ENCODE measurements at places on chromosomes 5 and 9. TPM values are rescaled to one million over a fixed set of nuclear protein-coding genes. Genes with fewer than 3 reads are reported as not detected.

The ORM2 gene
- not detected for total RNA-seq

The EQTN gene
- not detected for total RNA-seq

The C6 gene
- total RNA-seq, result 1.2 TPM

The CCL27 gene
- total RNA-seq, result not detected

- DNase-seq, result no peak
These were observed 104.8 kb upstream of the SPOCK1 start for GRCh38 chr5:137603891-137604290.

GRCh38 chr5:171801-172331, 19.4 kb upstream of the LRRC14B start:
- DNase-seq, result no peak

DNA sequence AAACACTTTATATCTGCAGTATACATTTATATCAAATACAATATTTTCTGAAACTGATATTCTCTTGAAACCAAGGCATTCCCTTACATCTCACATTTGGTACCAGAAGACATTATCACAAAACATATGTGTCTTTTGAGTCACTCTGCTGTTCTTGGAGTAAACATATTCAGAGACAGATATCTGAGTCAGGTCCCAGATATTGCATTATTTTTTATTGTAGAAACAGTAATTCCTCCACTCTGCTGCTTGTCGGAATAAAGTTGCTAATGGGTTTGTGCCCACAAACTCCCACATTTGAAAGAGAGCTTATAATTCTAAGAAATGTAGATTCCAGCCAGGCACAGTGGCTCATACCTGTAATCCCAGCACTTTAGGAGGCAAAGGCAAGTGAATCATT, 261.1 kb upstream of the DAPK1 start:
- no peak for DNase-seq

DNA sequence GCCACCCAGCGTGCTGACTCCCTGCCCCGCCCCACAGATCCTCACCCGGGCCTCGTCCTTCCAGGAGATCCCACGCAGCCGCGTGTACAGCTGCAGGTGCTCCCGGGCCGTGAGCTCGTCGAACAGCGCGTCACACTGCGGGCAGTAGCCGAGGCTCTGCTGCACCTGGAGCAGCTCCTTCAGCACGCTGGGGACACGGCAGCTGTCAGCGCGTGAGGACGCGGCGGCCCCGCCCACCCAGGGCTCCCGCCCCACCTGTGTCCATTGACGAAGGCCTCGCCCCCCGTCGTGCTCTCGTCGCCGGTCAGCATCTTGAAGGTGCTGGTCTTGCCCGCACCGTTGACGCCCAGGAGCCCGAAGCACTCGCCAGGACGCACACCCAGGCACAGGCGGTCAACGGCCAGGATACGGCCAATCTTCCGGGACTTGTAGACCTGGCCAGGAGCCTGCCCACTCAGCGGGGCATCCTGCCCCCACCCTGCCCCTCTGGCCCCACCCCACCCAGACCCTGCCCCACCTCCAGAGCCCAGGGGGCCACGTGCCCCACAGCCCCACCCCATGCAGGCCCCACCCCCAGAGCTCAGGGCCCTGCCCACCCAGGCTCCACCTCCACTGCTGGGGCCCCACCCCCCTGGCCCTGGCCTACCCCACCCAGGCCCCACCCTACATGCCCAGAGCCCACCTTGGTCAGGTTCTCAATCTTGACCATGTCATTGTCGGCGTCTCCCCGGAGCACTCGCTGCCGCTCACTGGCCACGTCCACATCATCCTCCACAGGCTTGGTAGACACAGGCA, 13.8 kb upstream of the CLIC3 start:
- DNase-seq, result no peak

GRCh38 chr9:100294341-100294740, 58.4 kb downstream of the TEX10 start:
- DNase-seq, result no peak

DNA sequence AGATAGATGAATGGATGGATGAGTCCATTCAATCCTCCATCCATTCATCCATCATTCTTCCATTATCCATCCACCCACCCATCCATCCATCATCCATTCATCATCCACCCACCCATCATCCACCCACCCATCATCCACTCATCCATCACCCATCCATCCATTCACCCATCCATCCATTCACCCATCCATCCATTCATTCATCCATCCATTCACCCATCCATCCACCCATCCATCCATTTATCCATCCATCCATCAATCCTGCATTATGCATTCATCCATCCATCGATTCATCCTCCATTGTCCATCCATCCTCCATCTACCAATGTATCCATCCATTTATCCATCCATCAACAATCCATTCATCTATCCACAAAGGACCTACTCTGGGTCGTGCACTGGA, 12.8 kb upstream of the PHYKPL start:
- DNase-seq, result no peak

DNA sequence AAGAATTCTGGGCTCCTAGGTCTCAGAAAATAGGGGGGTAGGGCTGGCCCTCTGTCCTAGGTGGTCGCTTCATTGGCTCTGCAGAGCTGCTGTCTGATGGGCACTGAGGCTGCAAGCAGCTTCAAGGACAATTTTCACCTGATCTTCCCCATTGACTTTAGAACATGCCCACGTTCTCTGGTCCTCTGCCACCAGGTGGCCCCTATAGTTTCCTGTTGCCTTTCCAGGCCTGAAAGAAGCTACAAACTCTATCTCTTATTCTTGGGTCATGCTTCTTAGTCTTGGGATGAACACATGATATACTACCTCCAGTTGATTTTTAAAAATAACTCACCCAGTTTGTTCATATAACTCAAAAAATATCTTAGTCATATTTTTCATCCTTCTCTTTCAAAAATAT, 26.3 kb downstream of the SPZ1 start:
- peak; percentile 10 for DNase-seq

- DNase-seq, result peak; percentile 68
These were observed 7.0 kb downstream of the SQSTM1 start for GRCh38 chr5:179827680-179828079.

All from Caki2 (cell line).